ENCODE measurements at places on chromosomes 3 and 15.

DNA sequence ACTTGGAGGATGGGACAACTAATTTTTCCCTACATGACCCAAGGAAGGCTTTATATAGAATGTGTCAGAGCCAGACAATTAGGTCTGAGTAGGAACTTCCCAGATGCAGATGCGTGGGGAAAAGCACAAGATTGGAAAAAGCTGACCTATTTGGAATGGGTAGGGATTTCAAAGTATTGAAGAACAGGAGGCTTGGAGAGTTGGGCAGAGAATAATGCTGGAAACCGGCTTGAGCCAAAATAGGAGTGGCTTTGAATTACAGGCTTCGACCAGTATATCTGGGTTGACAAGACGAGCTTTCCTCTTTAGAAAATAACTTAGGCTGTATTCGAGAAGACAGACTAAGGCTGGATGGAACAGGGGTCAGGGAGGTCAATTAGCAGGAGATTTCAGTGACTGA lies 181.1 kb downstream of the GBE1 start:
- DNase-seq: no peak

DNA sequence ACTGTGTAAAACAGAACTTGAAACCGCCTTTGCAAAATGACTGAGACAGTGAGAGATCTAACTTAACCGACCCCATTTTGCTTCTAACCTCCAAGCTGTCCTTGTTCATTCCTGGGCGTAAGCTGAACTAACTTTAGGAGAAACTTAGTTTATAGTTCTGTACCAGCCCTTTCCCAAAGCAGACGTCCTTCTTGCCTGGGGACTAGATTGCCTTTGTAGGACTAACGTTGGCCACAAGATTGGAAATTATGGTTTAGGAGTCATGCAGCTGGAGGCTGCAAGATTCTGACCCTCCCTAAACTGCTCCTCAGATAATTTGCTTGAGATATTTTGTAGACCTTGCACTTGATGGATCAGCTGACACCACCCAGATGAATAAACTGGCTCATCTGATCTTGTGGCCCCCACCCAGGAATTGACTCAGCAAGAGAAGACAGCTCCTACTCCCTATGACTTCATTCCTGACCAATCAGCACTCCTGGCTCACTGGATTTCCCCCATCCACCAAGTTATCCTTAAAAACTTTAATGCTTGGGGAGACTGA lies 219.9 kb upstream of the PROK2 start:
- no peak for DNase-seq

DNA sequence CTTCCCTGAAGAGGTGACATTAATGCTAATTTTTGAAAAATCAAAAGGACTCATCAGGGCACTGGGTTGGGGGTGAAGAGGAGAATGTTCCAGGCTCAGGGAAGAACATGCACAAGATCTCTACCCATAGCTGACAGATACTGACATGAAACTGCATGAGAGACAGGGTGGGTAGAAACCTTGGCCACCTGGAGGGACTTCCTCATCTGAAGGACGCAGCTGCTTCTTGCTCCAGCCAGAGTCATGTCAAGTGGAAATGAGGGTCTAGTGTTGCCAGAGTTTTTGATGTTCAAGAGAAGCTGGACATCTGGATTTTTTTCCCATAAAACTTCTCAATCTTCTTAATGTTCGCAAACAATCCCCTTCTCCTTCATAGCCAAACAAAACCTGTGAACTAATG lies 29.7 kb downstream of the AMOTL2 start:
- no peak for DNase-seq

GRCh38 chr3:86702381-86702958 lies 288.5 kb downstream of the VGLL3 start:
- DNase-seq: no peak

DNA sequence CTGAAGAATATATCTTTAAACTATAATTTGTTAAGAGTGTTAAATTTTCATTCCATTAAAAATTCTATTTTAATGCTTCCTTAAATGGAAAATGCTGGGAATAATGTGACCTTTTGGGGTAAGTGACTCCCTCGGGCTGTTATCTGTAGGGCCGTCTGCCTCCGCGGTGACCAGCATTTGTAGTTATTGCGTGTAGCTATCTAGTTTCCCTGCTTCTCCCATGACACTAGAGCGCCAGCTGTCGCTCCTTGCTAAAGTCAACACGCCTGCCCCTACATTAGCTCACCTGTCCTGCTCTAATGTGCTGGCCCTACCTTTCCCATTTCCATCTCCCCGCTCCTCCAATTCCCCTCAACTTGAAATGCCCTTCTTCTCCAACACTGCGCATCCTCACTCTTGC lies 12.4 kb upstream of the CHRM5 start:
- no peak for DNase-seq

DNA sequence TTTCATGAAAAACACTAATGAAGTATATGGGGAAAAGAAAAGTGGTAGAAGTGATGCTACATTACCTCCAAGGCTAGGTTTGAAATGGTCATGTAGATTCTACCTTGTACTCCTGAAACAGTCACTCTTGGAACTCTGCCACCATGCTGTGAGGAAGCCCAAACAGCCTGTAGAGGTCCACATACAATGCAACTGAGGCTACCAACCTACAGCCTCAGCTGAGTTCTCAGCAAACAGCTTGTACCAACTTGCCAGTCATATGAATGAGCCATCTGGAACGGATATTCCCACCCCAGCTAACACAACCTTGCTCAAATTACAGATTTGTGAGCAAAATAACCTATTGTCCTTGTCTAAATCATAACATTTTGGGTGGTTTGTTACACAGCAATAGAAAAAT lies 193.5 kb downstream of the ULK4 start:
- no peak for DNase-seq

GRCh38 chr15:90960298-90961091 lies 5.8 kb downstream of the RCCD1 start:
- no peak for DNase-seq

DNA sequence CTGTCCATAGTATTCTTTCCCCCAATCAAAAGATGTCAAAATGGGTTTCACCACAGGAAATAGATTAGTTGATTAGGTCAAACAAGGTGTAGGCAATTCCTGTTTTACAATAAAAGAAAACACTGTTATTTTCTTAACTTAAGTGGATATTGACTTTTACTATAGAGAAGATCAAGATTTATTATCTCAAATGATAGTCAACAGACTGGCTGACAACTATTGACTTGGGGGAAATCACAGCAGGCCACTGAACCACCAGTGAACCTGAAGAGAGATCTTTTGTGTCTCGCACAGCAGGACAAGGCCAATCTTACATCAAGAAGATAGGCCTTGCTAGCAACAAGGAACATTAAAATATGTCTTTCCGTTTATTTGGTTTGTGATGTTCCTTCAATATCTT lies 1187.6 kb downstream of the SI start:
- DNase-seq: no peak

GRCh38 chr3:29700256-29700655 lies 419.4 kb downstream of the RBMS3 start:
- DNase-seq: no peak

DNA sequence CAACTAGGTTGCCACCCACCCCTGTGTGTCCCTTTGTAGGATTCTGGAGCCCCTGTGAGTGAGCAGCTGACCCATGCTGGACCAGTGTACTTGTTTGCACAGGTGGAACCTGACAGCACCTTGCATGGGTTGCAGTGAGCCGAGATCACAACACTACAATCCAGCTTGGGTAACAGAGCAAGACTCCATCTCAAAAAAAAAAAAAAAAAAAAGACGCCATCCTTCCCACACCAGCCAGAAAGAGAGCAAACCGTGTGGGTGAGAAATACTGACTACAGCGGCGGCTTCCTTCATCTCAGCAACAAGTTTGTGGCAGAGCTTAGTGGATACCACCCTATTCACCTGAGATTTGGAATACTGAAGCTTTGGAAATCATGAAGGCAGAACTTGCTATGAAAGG lies 746 bp upstream of the CD80 start:
- no peak for DNase-seq

GRCh38 chr3:42545284-42545900 lies 36.4 kb downstream of the SEC22C start:
- no peak for DNase-seq

DNA sequence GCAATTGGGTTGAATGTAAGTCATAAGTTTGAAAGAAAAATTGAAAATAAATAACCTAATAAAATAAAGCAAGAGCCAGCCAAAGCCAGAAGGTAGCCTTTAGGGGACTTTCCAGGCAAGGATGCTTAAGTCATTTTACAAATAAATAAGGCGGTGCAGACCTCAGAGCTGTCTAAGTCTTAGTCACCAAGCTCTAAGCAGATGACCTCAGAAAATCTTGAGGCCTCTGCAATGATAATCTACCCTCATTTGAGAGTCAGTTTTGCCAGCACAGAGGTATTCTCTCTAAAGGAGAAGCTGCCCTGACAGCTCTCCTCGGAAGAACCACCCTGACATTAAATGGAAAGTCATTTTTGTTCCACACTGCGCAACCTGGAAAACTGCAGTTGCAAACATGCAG lies 113.9 kb downstream of the OXNAD1 start:
- no peak for DNase-seq

GRCh38 chr3:47592066-47592795 lies 13.6 kb upstream of the CSPG5 start:
- no peak for DNase-seq

DNA sequence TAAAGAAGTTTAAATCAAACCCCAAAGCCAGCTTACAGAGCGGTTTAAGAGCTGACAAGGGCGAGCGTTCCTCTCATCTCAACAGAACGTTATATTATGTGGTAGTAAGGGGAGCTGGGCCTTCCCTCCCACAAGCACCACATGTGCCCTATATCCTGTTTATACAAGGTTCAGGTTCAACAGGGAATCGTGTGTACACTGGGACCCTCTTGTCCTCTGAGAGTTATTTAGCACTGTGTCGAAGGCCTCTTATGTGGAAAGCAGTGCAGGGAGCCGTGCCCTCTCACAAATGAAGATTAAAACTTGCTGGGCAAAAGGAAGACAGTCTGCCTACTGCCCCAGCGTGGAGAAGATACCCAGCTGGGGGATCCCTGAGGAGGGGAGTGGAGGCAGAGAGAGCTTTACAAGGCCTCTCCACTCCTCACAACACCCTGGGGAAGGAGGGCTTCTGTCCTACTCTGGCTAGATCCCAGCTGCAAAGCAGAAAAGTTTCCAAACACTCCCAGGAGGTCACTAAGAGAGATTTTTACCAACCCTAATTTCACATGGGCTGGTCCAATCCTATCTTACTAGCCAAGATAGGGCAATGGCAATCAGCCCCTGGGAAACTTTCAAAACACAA lies 2.9 kb downstream of the TLE3 start:
- DNase-seq: no peak

- no peak for DNase-seq
These were observed 259.5 kb downstream of the THRB start for GRCh38 chr3:24235121-24235520.

DNA sequence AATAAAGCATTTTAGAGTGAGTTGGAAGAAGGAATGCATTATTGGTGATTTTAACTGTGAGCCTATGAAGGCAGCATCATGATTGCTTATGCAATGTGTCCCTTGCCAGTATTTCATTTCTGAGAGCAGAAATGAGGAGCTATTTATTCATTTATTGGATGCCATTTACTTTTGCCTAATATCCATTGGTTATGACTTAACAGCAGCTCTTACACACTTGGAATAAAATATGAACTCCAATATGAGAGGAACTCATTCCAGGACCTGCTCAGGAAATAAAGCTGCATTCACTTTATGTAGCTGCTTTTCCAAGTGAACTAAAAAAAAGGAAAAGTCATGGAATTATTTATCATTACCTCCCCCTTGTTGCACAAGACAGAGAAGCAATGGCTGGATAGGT lies 280.1 kb downstream of the LRTM1 start:
- no peak for DNase-seq

DNA sequence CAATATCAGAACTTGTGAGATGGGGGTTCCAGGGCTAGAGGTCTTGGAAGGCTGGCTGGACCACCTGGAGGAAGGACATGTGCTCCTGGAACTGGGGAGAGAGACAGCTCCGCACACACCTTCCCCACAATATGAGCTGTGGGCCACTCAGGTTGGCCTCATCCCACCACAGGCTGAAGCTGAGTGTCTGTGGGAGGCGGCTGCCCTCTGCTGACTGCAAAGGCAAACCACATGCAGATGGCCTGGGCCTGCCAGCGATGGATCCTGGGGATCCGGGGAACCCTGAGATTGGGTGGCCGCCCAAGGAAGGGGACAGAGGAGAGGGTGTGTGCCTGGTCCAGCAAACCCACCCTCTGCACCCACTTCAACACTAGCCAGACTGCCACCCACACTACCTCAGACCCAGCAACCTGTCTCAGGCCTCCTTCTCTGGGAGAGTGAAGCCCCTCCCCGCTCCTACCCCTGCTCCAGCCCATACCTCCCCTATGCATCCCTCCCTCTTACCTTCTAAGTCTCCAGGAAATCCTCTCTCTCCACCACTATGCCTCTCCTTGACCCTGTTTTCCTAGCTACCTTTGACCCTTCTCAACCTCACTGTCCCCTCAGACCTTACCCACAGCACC lies 44.8 kb downstream of the CYP11A1 start:
- DNase-seq: peak; percentile 55

GRCh38 chr3:105496343-105496742 lies 129.6 kb downstream of the ALCAM start:
- DNase-seq: no peak

- DNase-seq: no peak
These were observed 525.1 kb downstream of the PDCD6IP start for GRCh38 chr3:34323517-34323916.

Data from right kidney (tissue), 9 donors.